ENCODE measurements at places on chromosomes 3 and 15.

GRCh38 chr3:69244039-69244438 is 121.6 kb upstream of the LMOD3 start:
- DNase-seq = no peak

- DNase-seq = no peak
Measured at GRCh38 chr15:100968050-100968966, 49.2 kb downstream of the LRRK1 start.

GRCh38 chr3:121720163-121720562 is 29.4 kb downstream of the GOLGB1 start:
- no peak for DNase-seq

GRCh38 chr15:60264566-60264965 is 133.2 kb downstream of the ANXA2 start:
- no peak for DNase-seq

- DNase-seq = no peak
Measured at GRCh38 chr15:85168642-85169173, 187.1 kb downstream of the PDE8A start.

DNA sequence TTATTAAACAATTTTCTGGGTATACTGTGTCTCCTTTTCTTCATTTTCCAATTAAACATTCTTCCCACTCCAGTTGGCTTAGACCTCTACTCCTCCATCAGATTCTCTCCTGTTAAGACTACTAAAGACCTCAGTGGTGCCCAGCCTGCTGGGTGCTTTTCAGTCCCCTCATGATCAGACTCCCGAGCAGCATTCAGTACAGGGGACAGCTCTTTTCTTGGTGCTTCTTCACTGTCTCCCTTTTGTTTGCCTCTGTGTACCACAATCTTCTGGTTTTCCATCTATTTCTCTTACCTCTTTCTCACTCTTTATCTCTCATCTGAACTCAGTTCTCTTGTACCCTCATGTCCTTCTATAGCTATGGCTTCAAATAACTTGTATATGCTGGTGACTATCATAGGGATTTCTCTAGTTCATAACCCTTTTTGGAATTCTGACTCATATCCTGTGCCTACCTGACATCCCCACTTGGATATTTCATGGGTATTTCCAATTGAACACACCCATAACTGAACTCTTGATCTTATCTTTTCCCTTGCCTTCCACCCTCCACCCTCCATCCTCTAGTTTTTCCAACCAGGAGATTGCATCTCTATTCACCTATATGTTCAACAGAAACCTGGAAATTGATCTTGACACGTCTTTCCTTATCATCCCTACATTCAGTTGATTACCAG is 55.6 kb upstream of the ABHD10 start:
- DNase-seq = no peak

GRCh38 chr3:87461036-87461435 is 184.7 kb upstream of the POU1F1 start:
- DNase-seq = no peak

DNA sequence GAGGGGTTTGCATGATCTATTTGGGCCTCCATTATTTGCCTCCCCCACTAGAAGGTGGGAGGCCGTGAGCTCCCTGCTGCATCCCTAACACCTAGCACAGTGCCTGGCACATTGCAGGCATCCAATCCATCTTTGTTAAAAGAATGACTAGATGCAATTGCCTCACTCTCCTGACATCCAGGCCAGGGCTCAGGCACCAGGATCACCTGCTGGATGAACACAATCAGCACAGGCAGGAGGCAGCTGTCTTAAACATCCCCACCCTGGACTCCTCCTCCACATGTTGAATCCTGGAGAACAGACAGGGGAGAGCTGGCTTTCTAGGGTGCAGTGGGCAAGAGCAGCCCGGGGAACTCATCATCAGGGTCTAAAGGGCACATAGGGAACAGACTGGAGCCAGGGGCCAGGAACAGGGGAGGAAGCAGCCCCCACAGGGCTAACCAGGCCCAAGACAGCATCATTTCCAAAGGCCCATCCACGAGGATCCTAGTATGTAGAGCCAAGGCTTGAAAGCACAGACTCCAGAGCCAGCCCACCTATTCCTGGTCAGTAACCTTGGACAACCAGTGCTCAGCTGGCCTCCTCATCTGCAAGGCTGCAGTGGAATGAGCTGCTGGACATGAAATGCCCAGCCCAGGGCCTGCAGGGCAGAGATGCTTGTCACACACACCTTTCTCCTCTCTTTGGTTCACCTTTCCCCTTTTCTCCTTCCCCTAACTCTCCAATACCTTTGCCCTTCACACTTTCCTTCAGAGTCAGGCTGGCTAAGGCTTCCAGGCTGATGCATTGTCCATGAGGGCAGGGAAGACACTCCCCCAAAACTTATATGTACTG is 254.4 kb upstream of the TLE3 start:
- DNase-seq = no peak

DNA sequence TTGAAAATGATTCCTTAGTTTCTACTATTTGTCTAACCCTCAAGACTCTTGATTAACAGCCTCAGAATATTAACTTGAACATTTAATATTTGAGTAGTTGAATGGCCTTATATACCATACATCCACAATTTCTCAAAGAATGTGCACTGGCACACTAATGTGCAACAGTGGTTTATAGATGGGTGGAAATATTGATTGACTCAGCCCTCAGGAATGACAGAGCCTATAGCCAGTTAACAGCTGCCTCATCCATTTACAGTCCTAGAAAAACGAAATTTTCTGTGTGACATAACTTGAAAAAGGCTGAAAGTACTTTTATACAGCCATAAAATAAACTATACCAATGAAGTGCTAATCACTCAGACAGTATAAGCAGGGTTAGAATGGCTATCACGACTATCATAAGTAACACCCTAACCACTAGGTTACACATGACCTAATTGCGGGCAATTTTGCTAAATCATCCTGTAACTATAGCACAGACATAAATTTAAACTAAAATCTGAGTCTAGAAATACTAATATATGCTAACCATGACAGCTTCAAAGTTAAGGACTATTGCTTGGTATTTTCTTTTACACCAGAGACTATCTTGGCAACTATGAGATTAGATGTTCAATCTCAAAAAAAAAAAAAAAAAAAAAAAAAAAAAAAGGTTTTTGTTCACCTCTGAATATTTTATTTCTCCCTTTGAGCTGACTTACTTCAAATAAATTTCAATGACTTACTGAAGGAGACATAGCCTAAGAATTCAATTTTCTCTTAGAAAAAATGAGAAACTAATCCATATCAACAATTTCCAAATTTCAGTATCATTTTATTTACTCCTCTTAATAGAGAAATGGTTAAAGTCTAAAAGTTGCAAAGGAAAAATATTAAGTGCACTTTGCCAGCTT is 9.3 kb downstream of the SECISBP2L start:
- DNase-seq = no peak

DNA sequence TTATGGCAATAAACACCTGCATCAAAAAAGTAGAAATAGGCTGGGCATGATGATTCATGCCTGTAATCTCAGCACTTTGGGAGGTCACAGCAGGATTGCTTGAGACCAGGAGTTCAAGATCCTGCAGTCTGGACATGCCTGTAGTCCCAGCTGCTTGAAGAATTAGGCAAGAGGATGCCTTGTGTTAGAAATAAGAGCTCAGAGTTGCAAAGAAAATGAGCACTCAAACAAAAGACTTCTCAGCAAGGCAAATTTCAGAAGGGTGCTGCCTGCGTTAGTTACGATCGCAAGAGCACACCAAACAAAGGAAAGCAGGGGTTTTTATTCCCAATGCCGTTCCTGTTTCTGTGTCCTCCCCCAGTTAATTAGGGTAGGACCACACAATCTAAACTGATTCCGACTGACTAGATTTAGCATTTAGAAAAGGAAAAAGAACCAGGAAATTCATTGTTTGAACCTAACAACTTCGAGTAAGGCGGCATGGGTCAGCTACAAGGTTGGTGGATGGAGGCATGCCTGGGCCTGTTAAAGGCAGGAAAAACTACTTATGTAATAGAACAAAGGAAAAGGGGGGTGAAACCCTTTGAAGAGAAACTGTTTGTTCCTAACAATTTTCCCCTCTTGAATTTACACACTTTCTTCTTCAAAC is 55.5 kb downstream of the DLG1 start:
- no peak for DNase-seq

GRCh38 chr15:99729920-99730319 is 3.3 kb downstream of the LYSMD4 start:
- DNase-seq = no peak

DNA sequence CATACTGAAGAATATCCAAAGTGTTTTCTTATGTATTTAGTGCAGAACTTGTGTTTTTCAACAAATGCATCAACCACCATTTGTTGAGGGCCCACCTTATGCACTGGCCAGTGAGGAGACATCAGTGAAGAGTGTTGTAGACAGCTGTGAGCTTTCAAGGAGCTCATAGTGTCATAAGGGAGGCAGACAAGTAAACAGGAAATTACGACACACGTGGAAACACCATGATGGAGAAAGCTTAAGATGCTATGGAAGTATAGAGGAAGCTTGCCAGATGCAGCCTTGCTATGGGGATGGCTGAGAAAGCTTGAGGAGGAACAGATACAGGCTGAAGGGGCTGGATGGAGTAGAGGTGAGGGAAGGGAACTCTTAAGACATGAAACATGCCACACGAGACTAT is 50.8 kb upstream of the PSMD6 start:
- no peak for DNase-seq

GRCh38 chr15:100483370-100483769 is 45.4 kb downstream of the CERS3 start:
- DNase-seq = no peak

DNA sequence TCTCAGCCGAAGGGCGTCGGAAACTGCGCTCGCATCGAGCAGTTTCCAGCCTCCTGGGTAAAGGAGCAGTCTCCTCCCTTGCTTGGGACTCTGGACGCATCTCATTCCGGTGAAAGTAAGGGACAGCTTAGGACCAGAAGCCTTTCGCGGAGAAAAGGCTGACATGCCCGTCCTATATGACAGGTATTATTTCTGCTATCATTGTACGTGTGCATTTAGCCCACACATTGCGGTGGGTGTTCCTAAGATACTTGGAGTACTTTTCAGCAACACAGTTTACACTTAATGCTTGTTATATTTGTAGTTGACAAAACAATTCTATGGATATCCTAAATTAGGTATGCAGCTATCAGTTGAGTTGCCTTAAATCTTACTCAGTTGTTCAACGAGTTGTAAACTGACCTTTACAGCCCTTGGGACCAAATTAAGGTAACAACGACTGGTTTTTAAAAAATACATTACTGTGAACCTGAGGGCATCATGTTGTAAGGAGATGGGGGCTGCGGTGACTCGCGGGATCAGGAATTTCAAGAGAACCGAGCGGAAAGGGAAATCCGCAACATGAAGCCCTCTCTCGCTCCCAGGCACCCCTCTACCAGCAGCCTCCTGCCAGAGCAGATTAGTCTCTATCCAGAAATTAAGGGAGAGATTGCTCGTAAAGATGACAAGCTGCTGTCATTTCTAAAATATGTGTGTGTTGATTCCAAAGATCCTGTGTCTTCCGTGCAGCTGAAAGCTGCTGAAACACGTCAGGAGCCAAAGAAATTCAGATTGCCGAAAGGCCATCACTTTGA is 632 bp upstream of the COPS2 start:
- no peak for DNase-seq

All from stimulated activated CD8-positive, alpha-beta memory T cell treated with anti-CD3 and anti-CD28 coated beads, Interleukin-2, amount 100 ng/mL, for 48 hours (primary cell).